Motor neuron (in vitro differentiated cells): ENCODE measurements at places on chromosomes 2 and 18.

DNA sequence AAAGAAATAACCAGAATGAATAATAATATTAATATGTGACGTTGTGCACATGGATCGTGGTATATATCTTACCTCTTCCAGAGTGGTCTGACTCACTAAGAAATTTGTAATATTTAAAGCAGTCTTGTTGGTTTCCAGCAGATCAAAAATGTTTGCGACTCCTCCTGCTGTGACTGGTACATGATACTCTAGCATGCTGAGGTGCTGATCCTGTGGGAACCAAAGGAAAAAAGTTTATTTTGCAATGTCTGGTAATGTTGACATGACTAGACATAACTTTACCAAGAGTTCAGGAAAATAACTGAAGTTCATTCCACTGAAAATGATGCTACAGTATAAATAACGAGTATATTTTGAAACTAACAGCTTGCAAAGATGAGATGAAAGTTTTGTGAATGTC is 124.5 kb upstream of the BARD1 start:
- no peak for ATAC-seq

- no peak for ATAC-seq
Observed at GRCh38 chr2:170073288-170073687, 104.7 kb upstream of the MYO3B start.

DNA sequence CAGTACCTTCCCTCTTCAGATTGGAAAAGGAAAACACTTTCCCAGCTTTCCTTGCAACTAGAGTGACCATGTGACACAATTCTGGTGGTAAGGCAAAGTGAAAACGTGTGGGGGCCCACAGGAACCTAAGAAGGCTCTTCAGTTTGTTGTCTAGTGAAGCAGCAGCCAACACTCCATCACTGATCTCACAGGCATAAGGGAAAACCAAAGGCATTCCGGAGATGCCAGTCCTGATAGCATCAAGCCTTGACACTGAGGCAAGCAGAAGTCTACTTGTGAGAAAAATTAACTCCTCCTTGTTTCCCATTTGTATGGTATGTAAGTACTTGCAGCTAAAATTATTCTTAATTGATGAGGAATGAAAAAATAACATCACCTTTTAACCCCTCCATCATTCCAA is 88.3 kb downstream of the ETAA1 start:
- no peak for ATAC-seq

DNA sequence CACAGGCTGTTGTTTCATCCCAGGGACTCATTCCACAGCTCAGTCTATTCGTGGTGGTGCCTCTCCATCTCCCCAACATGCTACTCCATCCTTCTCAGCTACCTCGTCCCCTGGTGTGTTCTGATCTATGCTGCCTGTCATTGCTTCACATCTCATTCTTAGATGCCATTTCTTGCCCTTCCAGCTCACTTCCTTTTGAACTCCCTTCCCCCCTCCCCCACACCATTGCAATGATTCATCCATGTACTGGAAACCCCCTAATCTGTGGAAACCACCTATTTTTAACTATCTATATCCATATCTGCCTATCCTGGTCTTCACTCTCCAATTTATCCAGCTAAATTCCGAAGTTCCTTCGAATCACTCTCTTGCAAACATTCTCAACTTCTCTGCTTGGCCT is 65.7 kb upstream of the PARD3B start:
- ATAC-seq, result no peak

- no peak for ATAC-seq
Observed at GRCh38 chr2:219282375-219282774, 3.2 kb downstream of the DNAJB2 start.

- peak; percentile 27 for ATAC-seq
Observed at GRCh38 chr2:168594778-168595177, 138.7 kb downstream of the CERS6 start.

DNA sequence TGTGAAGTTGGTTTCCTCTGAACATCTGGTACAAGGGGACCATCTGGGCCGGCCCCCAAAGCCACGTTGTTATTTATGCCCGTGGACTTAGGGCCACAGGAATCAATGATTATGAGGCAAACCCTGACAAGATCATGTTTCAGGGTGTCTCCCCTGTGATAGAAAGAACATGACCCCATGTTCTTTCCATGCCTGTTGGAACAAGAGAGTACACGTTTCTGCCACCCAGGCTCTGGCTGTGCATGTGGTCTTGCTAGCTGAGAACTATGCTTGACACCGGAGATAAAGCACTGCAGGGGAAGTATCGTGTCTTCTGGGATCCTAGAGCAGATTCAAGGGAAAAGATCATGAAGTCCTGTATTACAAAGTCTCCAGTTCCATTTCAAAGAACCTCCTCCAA is 64.2 kb downstream of the TMEM17 start:
- ATAC-seq, result no peak

- ATAC-seq, result peak; percentile 46
Observed at GRCh38 chr2:68157002-68157401, 686 bp upstream of the PNO1 start.

DNA sequence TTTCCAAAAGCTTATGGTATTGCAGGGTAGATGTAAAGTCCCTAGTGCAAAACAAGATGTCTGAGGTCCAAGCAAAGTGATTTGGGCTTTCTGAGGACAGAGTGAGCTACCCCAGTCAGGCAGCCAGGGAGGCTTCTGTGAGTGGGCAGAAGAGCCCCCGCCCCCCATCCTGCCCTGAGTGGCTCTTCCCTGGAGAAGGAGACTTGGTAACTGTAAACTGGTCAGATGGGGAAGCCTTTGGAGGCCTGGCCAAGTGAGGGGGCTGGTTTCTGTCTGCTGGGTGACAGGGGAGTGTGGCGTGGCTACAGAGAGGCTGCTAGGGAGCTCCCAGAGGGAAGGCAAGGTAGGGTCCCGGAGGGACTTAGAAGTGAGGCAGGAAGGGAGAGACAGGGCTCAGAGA is 181.3 kb upstream of the HAAO start:
- ATAC-seq, result no peak

DNA sequence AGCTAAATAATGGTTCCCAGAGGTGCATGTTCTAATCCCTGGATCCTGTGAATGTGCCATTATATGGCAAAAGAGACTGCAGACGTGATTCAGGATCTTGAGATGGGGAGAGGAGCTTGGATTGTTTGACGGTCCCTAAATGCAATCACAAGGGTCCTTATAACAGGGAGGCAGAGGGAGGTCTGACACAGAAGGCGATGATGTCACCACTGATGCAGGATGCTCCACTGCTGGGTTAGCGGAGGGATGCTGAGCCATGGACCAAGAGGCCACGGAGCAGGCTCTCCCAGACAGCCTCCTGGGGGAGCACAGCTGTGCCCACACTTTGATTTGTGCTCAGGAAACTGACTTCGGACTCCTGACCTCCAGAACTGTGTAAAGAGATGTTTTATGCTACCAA is 156.2 kb downstream of the UXS1 start:
- peak; percentile 93 for ATAC-seq

DNA sequence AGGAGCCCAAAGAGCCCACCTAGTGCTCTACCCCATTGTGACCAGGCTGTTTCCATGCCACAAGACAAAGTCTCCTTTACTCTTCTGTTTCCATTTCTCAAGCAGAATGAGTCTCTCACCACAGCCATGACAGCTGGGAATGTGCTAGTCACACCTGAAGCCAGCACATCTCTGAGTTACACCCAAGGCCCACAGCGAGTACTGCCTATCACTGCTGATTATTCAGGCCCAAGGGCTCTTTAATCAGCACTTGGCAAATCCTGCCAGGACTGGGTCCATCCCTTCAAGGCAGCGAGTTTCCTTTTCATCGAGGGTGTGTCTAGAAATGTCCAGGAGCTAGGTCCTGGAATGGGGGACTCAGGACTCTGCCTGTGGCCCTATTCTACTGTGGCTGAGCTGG is 14.6 kb upstream of the PPP1R1C start:
- peak; percentile 48 for ATAC-seq

- ATAC-seq, result peak; percentile 48
Observed at GRCh38 chr2:27489118-27489497, 435 bp downstream of the IFT172 start.

GRCh38 chr2:236939721-236940231 is 145.9 kb upstream of the COPS8 start:
- ATAC-seq, result peak; percentile 84

DNA sequence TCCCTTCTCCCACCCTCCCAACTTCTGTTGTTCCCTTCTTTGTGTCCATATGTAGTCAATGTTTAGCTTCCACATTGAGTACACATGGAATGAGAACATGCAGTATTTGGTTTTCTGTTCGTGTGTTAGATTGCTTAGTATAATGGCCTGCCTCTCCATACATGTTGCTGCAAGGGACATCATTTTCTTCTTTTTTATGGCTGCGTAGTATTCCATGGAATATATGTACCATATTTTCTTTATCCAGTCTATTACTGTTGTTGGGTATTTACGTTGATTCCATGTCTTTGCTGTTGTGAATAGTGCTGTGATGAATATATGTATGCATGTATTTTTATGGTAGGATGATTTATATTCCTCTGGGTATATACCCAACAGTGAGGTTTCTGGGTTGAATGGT is 42.0 kb downstream of the NUP35 start:
- ATAC-seq, result no peak

DNA sequence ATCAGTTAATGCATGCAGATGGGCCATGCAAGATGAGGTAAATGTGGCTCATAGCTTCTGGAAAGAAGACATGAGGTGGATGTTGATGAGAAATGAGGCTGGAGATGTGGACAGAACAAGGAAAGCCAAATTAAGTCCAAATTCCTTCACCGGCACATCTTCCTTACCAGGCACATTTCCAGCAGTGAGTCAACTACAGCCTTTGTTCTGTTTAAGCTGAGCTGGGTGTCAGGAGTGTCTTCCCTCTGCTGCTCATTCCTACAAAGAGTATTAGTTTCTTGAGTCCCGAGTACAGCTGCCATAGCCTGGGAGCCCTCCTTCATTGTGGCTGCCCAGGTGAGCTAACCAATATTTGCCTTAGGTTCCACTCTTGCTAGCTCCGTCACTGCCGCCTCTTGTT is 945.0 kb downstream of the SLC4A3 start:
- no peak for ATAC-seq

DNA sequence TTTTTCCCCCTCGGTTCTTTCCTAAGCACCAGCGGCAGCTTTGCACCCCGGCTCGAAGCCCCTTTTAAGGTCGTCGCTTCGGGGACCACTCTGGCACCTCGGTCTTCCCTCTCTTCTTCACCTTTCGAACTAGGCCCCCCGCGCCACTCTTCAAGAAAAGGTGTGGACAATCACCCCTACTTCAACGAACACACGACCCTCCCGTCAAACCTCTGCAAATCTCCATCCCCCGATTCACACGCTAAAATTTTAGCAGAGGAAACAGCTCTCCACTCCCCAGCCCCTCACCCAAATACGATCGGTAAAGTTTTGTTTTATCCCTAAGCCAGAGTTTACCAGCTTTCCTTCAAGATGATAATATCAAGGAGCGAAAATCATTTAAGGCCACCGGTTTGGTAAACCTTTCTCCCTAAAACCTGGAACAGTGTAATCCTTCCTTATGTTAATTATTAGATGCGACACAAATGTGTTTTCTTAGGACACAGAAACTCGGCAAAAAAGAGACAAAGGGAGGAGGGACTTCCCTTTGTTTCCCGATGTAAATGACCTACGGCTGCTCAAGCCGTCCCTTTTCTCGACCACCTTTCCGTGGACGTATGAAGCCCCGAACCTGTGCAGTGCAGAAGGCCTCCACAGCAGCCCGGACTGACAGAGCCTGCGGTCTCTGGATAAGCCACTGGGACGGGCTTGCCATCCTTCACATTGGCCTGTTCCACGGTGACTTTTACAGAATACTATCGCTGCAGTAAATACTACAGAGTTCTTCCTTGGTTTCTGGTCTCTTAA is 85.2 kb downstream of the RBMS1 start:
- ATAC-seq, result no peak

DNA sequence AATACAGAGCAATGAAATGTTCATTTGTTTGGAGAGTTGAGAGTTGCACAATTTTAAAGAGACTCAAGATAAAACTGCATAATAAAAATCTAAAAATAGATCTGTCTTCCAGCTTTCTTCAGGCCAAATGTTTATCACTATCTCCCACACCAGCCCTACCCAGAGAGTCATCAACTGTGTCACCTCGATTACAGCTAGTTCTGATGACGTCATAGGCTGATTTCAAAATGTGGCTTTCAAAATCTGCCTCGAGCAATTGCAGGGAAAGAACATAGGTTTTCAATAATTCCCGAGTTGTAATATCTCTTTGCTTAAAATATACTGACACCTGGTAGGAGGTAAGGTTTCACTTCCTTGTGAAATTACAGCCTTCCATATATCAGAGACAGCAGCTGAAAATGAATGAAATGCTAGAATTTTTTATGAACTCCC is 677.6 kb upstream of the ID2 start:
- ATAC-seq, result peak; percentile 69

DNA sequence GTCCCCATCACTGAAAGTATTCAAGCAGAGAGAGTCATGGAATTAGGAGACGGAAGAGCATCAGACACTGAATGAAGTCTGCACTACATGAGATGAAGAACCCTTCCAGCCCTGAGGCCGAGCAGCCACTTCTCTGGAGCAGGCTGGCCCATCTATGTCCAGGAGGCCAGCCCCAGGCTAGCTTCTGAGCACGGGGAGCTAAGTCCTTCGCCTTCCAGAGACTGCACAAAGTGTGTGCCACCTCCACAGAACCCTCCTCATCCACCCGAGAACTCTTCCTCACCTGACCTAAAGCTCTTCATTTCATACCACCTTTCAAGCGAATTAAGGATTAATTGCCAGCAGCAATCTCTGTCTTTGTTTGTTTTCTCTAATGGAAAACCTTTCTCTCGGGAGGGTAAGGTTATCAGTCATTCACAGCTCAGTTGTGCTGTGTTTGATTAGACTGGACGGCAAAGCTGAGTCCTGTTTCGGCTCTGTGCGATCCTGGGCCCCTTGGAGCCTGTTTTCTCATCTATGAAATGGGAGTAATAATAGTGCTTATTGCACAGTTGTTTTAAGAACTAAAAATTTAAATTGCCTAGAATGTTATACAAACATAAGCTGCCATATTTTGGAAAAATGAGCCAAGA is 38.0 kb downstream of the SCTR start:
- ATAC-seq, result no peak

- no peak for ATAC-seq
Observed at GRCh38 chr2:98891591-98891990, 44.4 kb downstream of the CRACDL start.

- no peak for ATAC-seq
Observed at GRCh38 chr2:18436503-18437005, 123.9 kb downstream of the RDH14 start.

DNA sequence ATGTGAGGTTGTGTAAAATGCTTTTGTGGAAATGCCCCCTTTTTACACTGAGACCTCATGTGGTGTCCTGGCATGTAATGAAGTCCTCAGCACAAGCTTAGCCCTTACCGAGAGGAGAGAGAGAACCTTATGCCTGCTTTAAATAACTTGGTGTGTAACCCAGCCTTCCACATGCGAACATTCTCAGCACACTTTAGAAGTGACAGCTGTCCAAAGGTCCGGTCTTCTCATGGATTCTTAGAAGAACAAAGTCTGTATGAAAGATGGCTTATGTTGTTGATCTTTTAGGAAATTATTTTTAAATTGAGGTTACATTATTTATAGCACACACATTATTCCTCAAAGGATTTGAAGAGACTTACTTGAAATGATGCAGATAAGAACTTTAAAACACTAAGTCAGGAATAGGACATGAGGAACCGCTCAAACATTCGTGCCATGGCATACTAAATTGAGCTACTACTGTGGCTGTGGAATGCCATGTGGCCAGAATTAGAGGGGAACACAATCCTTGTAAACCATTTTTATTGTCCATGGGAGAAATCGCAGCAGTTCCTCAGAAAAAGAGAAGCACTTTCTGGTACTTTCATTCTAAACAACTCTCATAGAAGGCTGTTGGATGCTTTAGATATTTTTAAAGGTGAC is 79.6 kb downstream of the WDSUB1 start:
- no peak for ATAC-seq

GRCh38 chr2:216679658-216680024 is 15.7 kb downstream of the IGFBP5 start:
- ATAC-seq, result no peak

GRCh38 chr2:100529900-100530299 is 32.9 kb upstream of the PDCL3 start:
- ATAC-seq, result no peak
